Prostate gland (tissue), 2 donors: ENCODE measurements at places on chromosomes 4 and X.

- no peaks in the 10 kb centered on the region for H3K27me3 ChIP-seq
- H3K36me3 ChIP-seq = no peaks in the 10 kb centered on the region
- no peak overlapping the region for H3K27ac ChIP-seq
- peaks cover 2% of the 10 kb centered on the region for H3K4me1 ChIP-seq
- no peak overlapping the region for H3K4me3 ChIP-seq
Measured at GRCh38 chr4:1285790-1286553, 3.7 kb upstream of the MAEA start.

DNA sequence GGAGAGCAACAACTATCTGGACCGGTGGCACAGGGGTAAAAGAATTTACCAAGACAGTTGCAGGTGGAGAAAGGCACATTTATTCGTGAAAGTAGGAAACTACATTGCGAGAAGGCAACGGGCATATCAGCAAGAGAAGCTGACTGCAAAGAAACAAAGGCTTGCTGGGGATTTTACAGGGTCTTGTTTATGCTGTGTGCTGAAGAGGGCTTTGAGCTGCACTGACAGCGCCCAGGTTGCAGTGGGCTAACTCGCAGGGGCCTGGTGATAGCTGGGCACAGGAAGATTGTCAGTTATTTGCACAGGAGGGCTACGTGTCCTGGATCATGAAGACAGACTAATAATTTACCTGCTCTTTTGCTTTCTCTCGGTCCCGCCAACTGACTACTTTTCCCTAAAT lies 10.7 kb downstream of the TLR3 start:
- no peak overlapping the region for H3K27ac ChIP-seq
- no peaks in the 10 kb centered on the region for H3K4me1 ChIP-seq
- DNase-seq = no peak
- no peak overlapping the region for H3K4me3 ChIP-seq

DNA sequence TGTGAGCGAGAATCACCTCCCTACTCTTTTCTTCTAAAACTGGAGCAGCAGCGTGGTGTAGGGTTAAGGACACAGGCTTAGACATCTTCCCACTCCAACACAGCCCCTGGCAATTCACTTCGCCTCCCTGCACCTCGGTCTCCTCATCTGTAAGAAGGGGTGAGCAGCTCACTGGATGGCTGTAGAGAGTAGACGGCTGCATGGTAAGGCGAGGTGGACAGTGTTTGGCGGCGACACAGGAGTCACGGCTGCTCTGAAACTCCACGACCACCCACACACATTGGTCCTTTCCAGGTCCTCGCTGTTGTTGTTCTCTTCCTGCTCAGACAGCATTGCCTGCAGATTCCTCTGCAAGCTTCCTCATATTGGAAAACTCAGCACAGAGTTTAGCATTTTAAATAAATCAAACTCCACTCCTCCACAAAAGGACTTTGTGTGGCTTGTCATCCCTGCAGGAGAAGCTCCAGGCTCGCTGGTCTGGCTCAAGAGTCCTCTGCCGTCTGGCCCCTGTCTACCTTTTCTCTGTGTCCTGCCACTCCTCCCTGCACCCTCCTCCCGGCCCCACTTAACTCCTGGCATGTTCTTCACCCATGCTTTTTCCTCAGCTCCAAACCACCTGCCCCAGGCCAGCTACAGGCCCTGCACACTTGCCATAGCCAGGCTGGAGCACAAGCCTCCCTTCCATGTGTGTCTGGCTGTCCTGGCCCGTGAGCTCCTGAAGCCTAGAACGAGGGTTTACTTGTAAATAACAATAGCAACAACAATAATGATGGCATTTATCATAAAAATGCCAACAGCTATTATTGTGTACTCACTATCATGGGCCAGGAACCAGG lies 41.3 kb upstream of the CRMP1 start:
- no peak overlapping the region for H3K4me3 ChIP-seq
- DNase-seq = no peak
- no peaks in the 10 kb centered on the region for H3K4me1 ChIP-seq
- peaks cover 2% of the 10 kb centered on the region for H3K27me3 ChIP-seq
- no peak overlapping the region for H3K27ac ChIP-seq

GRCh38 chr4:22969287-22969896 lies 276.7 kb downstream of the GBA3 start:
- no peaks in the 10 kb centered on the region for H3K27me3 ChIP-seq
- no peaks in the 10 kb centered on the region for H3K4me1 ChIP-seq
- no peak for DNase-seq
- H3K36me3 ChIP-seq = no peaks in the 10 kb centered on the region
- no peak overlapping the region for H3K4me3 ChIP-seq
- H3K27ac ChIP-seq = no peak overlapping the region
